ENCODE measurements at places on chromosomes 12 and 14.

DNA sequence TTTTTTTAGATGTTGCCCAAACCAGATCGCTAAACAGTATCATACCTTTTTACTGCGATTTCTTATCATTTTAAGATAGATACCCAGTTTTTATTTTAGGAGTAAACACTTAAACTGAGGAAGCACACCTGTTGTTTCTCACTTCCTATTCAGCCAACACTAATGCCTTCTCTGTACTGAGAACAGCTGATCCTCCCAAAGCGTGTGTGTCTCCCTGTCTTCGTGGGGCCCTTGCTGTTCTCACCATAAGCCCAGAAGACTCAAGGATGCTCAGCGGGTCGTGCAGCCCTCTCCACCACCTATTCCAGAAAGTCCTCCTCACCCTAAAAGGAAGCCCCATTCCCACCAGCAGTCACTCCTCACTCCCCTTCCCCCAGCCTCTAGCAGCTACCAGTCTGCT lies 14.8 kb downstream of the PPP2R5C start:
- no peak for DNase-seq

DNA sequence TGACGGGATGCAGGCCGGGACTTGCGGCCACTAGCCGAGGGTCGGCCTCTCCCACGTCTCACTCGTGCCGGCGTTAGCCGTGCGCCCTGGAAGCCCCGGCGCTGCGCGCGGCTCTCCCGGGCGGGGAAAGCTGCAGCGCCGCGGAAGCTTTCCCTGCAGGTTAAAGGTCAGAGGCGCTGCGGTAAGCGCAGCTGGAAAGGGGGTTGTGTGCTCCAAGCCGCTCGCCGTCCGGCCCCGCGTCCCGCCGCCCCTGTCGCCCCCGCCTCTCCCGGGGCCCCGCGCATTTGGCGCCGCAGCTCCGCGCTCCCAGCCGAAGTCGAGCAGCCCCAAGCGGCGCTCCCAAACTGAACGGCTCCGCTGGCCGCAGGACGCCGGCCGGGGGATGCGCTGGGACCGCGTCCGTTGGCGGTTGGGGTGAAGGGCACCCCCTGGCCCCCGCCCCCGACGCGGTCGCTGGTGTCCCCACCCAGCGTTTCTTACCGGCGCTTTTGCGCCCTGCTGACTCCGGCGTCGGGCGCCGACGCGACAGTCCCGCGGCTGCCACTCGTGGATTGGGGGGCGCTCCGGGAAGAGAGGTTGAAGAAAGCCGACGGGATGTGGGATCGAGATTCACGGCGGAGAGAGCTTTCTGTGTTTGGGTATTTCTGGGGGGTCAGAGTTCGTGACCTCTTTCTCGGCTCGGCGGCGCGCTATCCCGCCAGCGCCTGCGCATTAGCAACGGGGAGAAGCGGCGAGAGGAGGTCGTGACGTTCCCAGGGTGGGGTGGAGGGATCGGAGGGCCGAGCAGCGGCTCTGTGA lies at the start of gene NR2C1:
NR2C1 (minus strand) TSS at position 719 of the 798 bp plus-strand sequence. CDS start 6,234 bp downstream, outside the sequence.
- DNase-seq: peak; percentile 99

DNA sequence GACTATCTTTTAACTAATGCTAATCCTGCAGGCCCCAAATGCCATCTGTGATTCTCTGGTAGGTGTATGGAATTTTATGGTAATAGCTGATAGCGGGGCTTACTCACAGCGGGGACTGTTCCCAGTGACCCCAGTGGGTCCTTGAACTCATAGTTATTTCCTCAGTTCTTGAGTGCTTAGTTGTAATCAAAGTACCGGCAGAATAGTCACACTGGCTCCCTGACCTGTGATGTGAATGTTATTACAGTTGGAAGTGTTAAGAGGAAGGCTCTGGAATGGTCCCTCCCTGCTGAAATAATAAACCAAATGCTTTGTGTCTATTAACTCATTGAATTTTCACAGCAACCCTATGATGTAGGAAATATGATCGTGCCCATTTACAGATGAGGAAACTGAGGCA lies 78.3 kb downstream of the NDUFA12 start:
- DNase-seq: no peak

- DNase-seq: no peak
These were observed 173.4 kb downstream of the TSPAN9 start for GRCh38 chr12:3250576-3250975.

DNA sequence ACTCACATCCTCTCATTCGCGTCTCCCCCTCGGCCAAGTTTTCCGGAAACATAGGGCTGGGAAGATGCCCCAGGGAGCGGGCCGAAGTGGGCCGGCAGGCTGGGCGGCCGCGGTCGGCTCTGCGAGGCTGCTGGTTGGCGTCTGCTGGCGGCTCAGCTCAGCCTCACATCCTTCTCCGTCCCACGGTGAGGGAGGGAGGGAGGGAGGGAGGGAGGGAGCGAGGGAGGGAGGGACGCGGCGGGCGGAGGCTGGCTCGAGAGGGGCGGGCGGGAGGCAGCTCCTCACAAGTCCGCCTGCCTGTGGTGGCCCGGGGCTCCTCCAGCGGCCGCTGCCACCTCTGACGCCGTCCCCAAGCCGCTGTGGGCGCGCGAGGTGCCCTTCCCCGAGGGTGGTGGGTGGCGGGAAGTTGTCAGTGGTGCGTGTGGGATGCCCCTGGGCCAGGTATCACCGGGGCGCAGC lies 93.8 kb downstream of the RFLNA start:
- DNase-seq: peak; percentile 81

- DNase-seq: peak; percentile 94
These were observed 18.0 kb upstream of the NT5DC3 start for GRCh38 chr12:103858953-103859601.

DNA sequence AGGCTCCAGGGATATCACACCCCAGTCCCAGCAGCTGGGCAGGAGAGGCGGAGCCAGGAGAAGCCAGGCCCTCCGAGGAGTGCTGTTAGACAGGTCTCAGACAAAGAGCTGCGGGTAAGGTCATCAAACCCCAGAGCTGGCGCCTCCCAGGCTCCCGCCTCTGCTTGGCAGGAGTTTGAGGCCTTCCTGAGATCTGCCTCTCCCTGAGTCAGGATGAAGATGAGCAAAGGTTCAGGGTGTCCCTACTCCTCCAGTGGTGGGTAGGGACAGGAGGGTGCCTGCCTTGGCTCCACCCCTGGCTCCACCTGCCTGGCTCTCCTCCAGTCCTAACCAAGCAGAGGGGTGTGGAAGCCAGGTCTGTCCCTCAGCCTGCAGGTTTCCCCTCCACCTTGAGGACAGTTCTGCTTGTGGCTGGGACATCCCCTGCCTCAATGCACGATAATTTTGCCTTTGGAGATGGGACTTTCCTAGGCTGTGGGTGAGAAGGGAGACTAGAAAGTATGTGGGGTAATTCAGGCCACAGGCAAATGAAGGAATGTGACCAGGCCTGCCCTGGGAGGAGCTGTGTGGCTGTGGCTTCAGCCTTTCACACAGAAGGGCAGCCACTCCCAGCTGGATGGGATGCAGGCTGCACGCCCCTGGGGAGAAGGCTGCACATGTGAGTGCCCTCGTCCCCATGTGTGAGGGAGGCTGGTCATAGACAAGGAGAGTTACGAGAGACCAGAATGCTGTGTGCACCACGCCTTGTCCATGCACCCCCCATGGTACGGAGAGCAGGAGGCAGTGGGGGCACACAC lies 2.2 kb downstream of the PLEKHG6 start:
- peak; percentile 69 for DNase-seq

DNA sequence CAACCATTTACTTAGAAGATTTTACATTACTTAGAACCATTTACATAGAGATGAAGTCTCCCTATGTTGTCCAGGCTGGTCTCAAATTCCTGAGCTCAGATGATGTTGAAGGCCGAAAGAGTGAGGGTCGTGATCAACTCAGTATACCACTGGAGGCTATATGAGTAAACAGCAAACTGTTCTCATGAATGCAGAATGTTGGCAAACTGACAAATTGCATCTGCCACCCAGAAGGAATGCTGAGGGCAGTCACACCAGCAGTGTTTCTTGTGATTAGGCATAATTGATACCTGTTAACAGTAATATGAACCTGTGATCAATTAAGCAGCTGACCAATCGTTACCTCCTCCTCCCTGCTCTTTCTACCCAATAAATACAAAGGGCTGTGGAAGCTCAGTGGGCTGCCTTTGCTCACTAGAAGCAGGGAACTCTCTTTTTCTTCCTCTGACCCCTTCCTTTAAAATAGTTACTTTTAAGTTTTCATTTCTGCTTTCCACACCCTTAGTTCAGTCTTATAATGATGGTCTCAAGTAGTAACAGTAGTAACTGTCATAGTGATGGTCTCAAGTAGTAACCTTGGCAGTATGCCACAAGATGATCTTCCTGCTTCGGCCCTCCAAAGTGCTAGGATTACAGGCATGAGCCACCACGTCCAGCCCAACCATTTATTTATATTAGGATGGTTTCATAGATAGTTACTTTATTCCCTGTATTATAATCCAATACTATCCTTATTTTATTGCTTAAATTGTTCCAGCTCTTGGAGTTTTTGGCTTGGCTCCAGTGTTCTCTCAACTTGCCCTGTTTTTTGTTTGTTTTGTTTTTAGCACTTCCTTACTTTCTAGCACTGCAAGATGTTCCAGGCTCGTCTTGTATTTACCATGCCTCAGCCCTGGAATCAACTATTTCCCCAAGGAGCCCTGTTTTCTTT lies 25.8 kb downstream of the LIMA1 start:
- DNase-seq: no peak

DNA sequence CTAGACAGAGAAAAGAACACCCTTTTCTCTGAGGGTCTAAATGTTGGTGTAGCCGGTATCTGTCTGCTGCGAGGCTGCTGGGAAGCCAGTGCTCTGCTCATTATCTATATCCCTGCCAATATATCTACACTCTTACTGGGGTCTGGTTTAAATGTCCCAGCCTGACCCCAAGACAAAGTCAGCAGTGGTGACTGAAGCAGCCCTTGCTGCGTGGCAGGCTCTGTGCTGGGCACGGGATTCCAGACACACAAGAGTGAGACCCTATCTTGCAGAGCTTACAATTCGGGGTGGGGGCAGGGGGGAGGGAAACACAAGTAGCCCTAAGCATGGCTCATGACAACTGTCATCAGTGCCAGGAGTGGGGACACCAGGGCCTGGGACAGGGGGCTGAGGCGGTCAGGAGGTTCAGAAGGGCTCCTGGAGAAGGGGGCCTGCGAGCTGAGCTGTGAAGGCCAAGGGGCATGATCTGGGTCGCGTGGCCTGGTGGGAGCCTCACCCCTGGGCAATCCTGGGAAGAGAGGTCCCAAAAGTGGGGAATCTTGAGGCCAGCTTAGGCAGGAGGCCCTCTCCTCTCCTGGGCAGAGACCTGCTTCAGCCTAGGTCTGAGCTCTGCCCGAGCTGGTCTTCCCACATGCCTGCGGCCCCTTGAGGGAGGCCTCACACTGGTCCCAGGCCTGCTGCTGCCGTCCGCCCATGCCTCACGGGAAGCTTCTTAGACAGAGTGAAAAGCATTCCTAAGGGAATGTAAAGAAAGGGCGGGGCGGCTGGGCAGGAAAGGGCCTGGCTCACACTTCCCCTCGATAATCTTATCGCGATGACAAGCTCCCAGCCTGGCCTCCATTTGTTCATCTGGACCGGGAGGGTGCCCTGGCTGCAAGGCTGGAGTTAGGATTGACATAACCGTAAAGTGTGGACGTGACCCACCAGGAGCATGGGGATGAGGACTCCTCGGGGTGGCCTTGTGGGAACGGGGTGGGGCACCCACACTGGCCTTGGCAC lies 7.3 kb upstream of the RCOR1 start:
- no peak for DNase-seq

DNA sequence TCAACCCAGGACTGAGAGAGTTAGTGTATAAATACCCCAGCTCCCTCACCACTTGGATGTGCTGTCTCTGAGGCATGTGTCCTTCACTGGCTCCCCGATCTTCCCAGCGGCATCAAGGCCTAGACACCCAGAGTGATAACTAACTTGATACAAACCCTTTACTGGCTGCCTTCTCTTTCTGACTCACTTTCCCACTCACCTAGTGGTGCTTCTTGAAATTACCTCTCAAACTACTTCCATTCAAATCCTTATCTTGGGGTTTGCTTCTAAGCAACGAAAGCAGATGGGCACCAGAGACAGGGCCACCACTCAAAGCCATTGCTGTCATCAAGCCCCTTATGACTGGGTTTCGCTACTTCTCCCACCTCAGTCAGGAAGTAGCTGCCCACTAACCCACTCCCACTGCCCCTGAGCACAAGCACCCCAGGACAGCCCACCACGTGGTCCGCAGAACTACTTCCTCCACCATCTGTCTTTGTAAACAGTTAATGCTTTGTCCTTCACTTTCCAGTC lies 17.2 kb downstream of the ZFP36L1 start:
- DNase-seq: no peak

GRCh38 chr12:57244312-57244696 lies 6.7 kb downstream of the STAC3 start:
- DNase-seq: no peak

GRCh38 chr12:22115711-22116110 lies 69.7 kb downstream of the CMAS start:
- DNase-seq: no peak

Measured in AG08395 (cell line).